ENCODE measurements at places on chromosomes 7 and 10.

- no peak for DNase-seq
Measured at GRCh38 chr7:38316733-38317360, 43.4 kb upstream of the TARP start.

GRCh38 chr7:25656071-25656470, 427.8 kb upstream of the NPVF start:
- no peak for DNase-seq

DNA sequence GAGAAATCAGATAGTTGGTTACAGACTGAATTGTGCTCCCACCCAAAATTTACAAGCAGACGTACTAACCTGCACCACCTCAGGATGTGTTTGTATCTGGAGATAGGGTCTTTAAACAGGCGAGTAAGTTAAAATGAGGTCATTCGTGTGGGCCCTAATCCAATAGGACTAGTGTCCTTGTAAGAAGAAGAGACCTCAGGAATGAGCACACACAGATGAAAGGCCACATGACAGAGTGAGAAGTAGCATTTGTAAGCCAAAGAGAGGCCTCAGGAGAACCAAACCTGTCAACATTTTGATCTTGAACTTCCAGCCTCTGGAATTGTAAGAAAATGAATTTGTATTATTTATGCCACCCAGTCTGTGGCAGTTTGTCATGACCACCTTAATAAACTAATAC, 149.5 kb upstream of the VWC2 start:
- no peak for DNase-seq

DNA sequence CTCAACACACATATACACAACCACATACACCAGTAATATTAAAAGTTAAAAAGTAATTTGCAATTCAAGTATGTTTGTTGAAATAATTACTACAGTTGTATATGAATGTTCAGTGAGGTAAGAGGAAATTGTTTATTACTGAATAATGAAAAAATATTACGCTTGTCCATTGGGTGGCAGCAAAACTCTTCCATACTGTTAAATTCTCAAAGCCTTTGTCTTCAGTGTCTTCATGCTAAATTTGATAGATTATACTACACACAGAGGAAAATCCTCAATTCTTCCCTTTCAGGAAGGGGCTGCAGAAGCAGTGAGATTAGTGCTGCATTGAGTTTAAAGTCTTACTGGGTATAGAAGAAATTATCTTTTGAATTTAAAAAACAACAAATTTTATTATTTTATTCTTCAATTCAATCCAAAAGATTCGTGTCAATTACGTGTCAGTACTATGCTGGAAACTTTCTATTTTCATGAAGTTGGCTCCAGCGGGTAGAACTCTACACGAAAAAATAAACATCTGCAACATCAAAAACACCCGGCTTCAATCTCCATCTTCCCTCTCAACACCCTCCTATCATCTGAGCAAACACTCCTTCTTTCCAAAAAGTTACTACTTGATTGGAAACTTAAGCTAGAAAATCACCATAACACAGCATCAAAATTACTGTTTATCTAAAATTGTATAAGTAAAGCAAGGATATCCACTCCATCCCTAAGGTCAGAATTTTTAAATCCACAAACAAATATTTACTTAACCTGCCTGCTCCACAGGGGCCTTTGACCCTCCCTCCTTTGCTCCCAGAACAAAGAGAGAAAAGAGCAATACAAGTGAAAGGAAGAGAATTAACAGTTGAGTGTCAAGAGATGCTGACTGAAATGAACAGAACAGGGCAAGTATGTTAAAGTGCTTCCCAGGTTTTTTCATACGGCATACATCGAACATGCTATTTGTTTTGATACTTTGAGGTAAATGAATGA, 37.0 kb upstream of the TES start:
- no peak for DNase-seq

GRCh38 chr7:55641273-55641691, 69.0 kb upstream of the VOPP1 start:
- peak; percentile 18 for DNase-seq

GRCh38 chr10:23558361-23558799, 119.5 kb downstream of the OTUD1 start:
- DNase-seq, result no peak

DNA sequence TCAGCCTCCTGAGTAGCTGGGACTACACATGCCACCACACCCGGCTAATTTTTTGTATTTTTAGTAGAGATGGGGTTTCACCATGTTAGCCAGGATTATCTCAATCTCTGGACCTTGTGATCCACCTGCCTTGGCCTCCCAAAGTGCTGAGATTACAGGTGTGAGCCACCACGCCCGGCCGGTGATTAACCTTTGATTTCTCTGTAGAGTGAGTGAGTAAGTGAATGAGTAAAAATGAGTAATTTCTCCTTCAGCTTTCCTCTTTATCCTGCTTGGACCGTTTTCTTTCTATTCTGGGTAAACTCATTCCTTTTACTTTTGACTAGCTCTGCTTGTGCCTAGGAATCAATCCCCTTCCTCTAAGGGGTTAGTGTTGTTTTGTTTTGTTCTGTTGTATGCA, 36.8 kb downstream of the ST7 start:
- DNase-seq, result no peak

DNA sequence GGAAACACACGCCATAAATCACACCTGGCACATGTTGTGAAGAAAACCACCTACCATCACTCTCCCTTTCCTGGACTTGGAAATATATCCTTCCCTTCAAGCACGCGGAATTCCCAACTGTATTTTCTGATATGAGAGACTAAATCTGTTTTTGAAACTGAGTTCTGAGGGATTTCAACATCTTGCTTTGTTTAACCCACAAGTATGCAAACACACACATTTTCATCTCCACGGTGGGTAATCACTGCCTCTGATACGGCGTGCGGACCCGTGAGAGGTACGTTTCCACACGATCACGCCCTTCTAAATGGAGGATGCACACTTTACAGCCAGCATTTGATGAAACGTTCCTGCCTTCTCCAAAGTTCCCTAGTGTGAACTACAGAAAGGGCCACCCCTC, 83.4 kb downstream of the ZRANB1 start:
- no peak for DNase-seq

- no peak for DNase-seq
Measured at GRCh38 chr10:110655320-110655719, 11.2 kb downstream of the RBM20 start.

- no peak for DNase-seq
Measured at GRCh38 chr10:67722113-67722512, 26.1 kb upstream of the CTNNA3 start.

DNA sequence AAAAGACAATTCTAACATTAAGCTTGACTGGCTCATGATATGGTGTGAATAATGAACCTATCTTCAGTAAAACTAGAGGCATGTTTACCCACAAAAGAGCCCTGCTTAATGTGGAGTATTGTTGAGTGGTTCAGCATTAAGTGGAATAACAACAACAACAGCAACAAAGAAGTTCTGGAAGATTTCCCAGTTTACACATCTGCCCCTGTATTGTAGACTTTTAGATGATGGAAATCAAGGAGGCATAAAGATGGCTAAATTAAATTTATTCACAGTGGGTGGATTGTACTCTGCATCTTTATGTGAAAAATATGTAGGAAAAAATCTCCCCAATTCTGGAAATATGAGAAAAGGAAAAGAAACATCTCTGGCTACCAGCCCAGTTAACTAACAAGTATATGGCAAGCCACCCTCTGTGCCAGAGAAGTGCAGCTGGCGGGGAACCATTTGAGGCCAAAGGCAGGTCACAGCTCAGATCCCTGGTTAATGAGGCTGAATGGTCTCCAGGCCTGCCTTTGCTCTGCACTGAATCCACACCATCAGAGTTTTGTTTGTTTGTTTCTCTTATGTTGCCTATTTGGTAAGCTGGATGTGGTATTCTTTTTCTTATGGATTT, 186.0 kb downstream of the SEMA3D start:
- DNase-seq, result no peak

DNA sequence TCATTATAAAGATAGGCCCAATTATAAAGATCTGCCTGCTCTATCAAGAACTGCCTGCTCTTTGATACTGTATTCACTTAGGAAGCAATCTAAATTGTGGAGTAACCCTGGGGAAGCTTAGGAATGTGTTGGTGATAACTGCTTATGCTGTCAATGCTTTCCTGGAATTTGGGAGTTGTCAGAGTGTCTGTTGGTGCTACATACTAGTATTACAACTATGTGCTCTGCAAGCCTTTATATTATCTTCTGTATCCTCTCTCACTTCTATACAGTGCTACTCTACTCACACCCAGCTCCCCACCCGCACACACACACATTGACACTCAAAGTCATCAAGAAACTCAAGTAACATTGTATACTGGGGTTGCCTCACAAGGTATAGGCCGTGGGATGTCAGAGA, 6.1 kb downstream of the ZNF277 start:
- DNase-seq, result no peak

GRCh38 chr10:44233561-44234482, 151.1 kb downstream of the CXCL12 start:
- DNase-seq, result no peak

DNA sequence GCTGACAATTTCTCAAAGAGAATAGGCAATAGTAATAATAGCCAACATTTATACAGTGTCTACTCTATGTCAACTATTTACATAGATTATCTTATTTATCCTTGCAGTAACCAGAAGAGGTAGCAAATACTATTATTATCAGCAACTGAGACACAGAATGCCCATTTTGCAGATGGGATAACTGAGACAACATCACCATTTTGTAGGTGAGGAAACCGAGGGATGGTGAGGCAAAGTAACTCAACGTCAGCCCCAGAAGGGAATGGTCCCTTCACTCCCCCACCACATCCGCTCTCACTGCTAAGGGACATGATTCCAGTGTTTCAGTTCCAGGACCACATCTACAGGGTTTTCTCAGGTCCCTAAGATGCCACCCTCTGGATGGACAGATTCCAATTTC, 261.2 kb upstream of the NEBL start:
- no peak for DNase-seq

DNA sequence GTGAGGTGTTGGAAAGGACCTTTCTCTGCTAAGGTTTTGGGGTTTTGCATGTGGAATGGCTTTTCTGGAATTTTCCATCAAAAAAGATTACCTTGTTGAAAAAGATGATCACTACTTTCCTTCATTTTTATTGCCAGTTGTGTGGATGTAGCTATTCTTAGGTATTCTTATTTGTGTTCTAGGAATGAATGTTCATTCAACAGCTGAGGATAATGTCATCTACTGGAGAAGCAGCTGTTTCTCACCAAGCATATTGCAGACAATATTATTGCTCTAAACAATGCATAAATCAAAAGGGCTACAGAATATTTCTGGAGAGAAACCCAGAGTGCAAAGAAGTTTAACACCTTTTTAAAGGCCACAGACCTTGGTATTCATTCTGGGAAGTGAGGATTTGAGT, 145.6 kb upstream of the CALCR start:
- no peak for DNase-seq

- no peak for DNase-seq
Measured at GRCh38 chr10:23324351-23324750, 20.2 kb downstream of the C10orf67 start.

DNA sequence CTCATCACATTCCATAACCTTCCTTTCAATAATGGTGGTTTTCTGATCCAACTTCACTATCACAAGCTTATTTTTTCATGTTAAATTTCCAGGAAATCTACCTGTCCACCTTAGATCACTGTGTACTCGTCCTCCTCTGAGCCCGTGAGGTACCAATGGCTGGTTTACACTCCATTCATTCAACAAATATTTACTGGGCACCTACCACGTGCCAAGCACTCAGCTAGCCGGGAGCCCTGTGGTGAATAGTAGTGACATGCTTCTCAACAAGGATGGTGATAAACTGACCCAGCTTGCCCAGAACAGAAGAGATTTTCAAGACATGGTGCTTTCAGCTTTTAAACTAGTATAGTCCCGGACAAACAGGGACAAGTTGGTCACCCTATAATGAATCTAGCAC, 98.2 kb downstream of the FAM204A start:
- DNase-seq, result no peak

GRCh38 chr7:4879396-4880081, 4.0 kb downstream of the RADIL start:
- DNase-seq, result no peak

GRCh38 chr10:122022276-122022675, 33.3 kb downstream of the TACC2 start:
- no peak for DNase-seq

DNA sequence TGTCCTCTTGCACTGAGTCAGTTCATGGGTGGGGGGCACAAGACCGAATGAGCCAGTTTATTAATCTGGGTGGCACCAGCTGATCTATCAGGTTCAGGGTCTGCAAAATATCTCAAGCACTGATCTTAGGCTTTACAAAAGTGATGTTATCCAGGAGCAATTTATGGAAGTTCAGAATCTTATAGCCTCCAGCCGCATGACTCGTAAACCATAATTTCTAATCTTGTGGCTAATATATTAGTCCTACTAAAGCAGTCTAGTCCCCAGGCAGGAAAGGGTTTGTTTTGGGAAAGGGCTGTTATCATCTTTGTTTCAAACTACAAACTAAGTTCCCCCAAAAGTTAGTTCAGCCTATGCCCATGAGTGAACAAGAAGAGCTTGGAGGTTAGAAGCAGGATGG, 33.9 kb downstream of the AKR1C8 start:
- no peak for DNase-seq

DNA sequence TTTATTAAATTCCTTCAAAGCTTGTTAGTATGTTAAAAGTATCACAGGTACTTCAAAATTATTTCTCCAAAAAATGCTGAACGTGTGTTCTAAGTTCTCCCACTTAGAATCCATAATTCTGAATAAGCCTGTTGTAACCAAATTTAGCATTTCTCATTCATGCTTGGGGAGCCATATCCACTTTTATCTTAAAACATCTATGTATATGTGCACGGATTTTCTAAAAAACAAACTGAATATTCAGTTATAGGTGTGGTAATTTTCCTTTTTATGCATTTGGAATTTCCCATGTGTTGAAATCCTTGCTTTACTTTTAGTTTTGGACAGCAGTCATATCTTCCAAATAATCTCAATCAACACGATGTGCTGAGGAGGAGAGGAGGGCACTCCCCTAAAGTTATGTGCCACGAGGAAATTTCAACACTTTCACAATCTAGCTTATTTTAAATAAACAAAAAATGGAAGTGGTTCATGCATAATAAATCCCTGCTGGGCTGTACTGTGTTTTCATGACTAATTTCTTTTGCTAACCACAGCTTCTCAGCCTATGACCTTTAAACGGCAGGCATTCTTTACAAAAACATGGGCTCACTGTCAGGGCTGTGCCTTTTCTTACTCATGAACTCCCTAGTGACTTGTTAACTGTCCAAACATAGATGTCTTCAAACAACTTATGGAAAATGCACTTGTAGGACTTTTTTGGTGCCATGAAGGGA, 380.3 kb upstream of the SEMA3C start:
- no peak for DNase-seq

DNA sequence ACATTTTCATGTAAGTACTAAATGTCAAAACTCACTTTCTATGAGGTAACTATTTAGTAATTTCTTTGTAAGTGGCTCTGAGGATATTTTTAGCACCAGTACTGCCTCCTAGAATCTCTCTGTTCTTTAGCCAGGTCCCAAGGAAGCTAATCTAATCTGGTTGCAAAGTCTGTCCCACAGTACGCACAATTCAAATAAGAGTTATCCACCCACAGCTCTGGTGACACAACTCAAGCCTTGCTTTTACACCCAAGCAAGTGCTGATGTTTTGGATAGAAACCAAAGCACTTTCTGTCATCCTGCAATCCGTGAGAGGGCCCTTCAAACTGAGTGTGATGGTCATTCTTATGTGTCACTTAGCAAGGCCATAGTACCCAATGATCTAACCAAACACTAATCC, 14.5 kb downstream of the GIMAP5 start:
- DNase-seq, result no peak

- DNase-seq, result no peak
Measured at GRCh38 chr7:156578978-156579430, 61.6 kb upstream of the RNF32 start.

- DNase-seq, result no peak
Measured at GRCh38 chr7:98394377-98394836, 6.5 kb downstream of the BAIAP2L1 start.

GRCh38 chr10:72223743-72224101, 7.6 kb upstream of the ASCC1 start:
- no peak for DNase-seq

Data from stimulated activated CD8-positive, alpha-beta memory T cell treated with anti-CD3 and anti-CD28 coated beads, Interleukin-15, amount 100 ng/mL, for 4 hours (primary cell).